ENCODE measurements at places on chromosomes 2 and 18.

DNA sequence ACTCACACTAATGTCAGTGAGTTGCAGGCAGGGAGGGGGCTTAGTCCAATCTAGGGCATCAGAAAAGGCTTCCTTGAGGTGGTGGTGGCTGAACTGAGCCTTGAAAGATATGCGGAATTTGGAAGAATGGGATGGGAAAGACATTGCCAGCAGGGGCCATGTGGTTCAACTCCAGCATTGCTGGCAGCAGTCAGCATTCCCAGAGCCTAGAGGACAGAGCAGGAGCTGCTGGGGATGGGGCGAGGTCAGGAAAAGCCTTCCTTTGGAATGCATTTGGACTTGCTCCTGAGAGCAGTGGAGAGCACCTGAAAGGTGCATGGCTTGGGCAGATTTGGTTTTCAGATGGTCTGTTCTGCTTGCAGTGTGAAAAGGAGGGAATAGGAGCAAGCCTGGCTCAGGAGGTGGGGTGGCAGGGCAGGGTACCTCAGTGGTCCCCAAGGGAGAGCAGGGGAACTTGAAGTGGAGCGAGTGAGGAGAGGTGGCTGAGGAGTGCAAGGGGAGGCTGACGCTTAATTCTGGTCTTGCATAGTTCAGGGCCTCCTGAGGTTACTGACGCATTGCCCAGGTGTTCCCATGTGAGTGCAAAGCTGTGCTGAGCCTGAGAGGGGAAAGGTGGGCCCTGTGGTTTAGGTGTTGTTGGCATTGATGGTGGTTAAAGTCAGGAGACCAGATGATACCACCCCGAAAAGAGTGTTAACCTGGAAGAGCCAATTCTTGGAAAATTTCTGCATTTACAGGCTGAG lies 112.1 kb upstream of the MGAT5 start:
- DNase-seq, result no peak

GRCh38 chr2:202069170-202070067 lies 3.6 kb upstream of the KIAA2012 start:
- no peak for DNase-seq

DNA sequence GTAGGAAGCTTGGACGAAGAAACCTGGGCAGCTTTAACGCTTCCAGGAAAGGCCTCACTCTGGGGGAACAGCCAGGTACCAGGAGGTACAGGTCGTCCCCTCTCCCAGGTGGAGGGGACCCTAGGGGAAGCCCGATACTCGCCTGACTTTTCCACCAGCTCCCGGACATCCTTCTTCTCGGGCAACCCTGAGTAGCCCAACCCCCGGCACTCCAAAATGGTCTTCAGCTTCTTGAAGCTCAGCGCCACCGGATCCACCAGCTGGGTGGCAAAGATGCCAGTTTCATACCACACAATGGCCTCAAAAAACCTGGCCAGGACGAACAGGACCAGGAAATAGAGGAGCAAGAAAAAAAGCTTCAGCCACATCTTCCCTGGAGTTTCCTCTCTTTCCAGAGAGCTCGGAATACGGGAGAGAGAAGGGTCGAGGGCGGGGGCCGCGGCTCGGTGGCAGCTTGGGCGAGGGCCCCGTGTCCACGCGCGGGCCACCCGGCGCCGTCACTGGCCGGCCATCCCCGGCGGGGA lies 1.1 kb downstream of the RNF103 start:
- no peak for DNase-seq

DNA sequence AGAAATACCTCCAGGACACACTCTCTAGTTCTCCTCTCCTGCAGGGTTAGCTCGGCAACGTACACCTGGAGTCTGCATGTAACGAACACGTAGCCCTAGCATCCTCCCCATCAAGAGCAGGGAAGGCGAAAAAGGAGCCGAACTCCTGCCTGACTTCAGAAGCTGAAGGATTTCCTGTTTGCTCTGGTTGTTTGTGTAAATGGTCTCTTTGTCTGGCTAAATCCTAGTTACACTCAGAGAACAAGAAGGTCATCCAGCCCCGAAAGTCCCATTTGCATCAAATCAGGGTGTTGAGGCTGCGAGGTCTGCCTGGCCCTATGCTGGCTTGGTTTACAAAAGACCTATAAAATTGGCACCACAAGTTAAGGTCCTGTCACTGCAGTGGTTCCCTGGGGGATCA lies 66.4 kb upstream of the POMC start:
- no peak for DNase-seq

GRCh38 chr18:32804134-32804888 lies 31.5 kb upstream of the KLHL14 start:
- no peak for DNase-seq

GRCh38 chr18:25283781-25284180 lies 68.2 kb downstream of the ZNF521 start:
- DNase-seq, result no peak

DNA sequence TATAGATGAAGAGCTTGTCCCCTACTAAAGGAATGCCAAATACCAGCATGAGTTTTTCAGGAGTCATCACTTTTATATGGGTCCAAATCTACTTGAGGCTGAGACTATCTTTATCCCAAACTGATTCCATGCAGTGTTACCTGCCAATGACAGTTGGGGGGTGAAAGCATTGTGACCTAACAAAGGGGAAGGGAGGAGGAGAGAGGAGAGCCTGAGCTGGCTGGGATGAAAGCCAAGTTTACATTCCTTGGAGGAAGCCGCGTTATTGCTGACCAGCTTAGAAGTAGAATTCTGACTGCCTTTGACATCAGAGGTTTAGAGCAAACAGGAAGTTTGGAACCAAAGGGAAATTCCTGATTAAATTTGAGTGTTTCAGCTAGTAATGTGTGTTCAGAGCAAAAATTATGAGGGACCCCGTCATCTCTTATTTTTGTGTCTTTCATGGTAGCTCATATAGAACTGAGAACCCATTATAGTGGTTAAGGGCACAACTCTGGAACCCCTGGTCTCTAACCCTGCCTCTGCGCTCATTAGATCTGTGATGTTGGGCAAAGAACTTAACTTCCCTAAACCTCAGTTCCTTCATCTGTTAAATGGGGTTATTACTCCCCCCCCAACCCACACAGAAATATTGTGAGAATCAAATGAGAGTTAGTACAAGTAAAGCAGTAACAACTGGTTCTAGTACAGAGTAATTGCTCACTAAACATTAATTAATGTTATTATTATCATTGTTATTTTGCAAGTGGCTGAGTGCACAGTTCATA lies 199.3 kb upstream of the EPAS1 start:
- no peak for DNase-seq

- DNase-seq, result peak; percentile 15
Observed at GRCh38 chr2:119011162-119011909, 69.3 kb downstream of the MARCO start.

DNA sequence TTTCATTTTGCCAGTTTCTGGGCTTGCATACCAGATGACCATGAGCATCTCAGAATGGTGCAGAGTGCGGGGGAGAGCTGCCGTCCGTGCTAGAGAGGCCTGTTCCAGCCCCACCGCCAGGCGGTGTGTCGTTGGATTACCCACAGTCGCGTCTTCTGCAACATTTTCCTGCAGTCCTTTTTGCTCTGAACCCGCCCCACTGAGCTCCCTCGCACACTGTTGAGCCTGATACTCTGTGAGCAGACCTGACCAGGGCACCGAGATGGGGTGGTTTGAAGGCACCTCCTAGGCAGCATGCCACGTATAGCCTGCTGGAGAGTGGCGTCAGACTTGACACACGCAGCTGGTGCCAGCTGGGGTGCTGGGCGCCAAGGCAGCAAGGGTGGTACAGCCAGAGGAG lies 18.1 kb downstream of the PPP1R7 start:
- DNase-seq, result no peak

DNA sequence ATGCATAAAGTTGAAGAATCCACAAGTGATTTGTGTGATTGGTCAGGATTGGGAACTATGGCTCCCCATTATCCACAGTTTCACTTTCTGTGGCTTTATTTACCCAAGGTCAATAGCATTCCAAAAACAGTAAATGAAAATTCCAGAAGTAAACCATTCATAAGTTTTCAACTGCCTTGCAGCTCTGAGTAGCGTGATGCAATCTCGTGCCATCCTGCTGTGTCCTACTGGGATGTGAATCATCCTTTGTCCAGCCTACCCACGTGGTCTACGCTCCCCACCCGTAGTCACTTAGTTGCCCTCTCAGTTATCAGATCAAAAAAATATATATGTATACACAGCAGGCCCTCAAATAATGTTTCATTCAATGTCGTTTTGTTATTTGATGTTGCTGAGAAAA lies 89.0 kb upstream of the DLGAP1 start:
- DNase-seq, result no peak

GRCh38 chr2:79981316-79981715 lies 323.2 kb downstream of the LRRTM1 start:
- no peak for DNase-seq

- no peak for DNase-seq
Observed at GRCh38 chr2:39283561-39283960, 39.8 kb upstream of the CDKL4 start.

- DNase-seq, result no peak
Observed at GRCh38 chr2:238152771-238153688, 5.7 kb upstream of the ERFE start.

- no peak for DNase-seq
Observed at GRCh38 chr2:751474-751873, 74.3 kb upstream of the TMEM18 start.

GRCh38 chr2:54397426-54397825 lies 58.7 kb upstream of the SPTBN1 start:
- DNase-seq, result no peak

DNA sequence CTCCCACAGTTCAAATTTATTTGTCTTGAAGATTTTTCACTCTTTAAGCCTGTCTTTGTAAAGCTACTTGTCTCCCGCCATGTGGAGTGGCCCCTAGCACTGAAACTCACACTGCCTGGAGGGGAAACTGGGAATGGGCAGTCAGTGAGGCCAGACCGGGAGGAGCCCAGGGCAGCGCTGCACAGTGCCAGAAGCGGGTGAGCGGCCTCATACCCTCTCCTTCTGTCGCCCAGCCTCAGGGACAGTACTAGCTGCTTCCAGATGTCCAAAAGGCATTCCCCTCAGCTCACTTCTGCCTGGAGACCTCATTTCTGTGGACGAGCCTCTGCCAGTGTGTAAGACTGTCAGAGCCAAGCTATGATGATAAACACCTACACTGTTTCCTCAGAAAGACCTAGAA lies 79.9 kb downstream of the SEPTIN10 start:
- DNase-seq, result no peak

DNA sequence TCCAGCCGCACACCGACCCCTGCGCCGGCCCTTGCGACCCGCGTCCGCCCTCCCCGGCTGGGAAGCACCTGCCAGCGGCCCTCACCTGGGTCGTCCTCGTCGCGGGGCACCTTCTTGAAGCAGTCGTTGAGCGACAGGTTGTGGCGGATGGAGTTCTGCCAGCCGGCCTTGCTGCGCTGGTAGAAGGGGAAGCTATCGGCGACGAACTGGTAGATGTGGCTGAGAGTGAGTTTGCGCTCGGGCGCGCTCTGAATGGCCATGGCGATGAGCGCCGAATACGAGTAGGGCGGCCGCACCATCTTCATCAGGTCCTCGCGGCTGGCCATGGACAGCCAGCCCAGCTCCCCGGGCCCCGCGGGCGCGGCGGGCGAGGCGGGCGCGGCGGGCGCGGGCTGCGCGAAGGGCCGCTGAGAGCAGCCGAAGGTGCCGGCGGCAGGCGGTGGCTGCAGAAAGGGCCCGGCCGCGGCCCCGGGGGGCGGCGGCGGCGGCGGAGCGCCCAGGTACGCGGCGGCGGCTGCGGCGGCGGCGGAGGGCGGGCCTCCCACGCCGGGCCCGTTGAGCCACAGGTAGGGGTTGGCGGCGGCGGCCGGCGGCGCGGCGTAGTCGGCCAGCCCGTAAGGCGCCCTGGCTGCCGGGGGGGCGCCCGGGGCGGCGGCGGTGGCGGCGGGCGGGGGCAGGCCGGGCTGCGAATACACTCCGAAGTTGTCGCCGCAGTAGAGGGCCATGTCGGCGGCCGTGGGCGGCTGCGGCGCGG lies 505 bp downstream of the FOXI3 start:
- DNase-seq, result no peak

All from caudate nucleus (tissue), 63 donors.